ENCODE measurements at places on chromosomes 5 and 9.

- no peak for DNase-seq
These were observed 209.0 kb downstream of the TTLL11 start for GRCh38 chr9:121884057-121884541.

GRCh38 chr5:79183011-79183410 lies 52.9 kb upstream of the JMY start:
- DNase-seq, result no peak

DNA sequence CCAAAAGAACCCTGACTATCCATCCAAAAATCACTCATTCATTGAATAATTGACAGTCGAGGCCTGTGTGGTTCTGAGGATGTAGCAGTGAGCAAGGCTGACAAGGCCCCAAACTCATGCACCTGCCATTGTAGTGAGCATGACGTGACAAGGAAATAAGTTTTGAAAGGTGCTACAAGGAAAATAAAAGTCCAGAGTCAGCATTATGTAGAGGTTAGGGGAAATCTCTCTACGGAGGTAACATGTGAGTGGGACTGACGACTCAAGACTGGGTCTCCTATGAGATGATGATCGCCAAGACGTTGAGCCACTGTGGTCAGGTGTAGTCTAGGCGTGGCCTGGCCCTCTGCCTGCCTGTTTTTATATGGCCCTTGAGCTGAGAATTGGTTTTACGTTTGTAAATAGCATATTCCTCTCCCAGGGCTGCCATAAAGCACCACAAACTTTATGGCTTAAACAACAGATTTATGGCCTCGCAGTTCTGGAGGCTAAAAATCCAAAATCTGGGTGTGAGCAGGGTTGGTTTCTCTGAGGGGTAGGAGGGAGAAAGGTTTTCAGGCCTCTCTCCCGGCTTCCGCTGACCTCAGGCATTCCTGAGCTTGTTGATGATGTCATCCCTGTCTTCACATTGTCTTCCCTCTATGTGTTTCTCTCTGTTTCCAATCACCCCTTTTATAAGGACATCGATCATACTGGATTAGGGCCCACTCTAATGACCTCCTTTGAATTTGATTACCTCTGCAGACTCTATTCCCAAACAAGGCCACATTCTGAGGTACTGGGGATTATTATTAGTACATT lies 206.4 kb upstream of the EGFLAM start:
- DNase-seq, result no peak

DNA sequence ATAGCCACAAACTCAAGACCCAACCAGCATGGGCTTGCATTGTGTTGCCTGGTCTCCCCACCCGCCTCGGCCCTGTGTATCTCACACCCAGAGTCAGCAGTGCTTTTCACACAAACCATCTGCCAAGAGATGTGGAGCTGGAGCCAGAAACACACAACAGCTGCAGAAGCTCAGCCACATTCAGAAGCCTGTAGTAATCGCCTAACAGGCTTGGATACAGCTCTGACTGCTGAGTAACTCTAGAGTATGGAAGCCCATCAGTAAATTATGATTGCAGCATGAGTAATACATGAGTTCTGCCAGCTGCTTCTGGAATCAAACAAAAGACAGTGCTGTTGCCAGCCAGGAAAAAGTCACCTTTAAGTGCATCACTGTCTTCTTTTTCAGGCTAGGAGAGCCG lies 16.0 kb downstream of the TEK start:
- DNase-seq, result no peak

- DNase-seq, result no peak
These were observed 15.3 kb upstream of the GRXCR2 start for GRCh38 chr5:145887976-145888574.

GRCh38 chr9:9790216-9790872 lies 822.5 kb downstream of the PTPRD start:
- no peak for DNase-seq

- no peak for DNase-seq
These were observed 129.3 kb upstream of the LPCAT1 start for GRCh38 chr5:1652873-1653697.

DNA sequence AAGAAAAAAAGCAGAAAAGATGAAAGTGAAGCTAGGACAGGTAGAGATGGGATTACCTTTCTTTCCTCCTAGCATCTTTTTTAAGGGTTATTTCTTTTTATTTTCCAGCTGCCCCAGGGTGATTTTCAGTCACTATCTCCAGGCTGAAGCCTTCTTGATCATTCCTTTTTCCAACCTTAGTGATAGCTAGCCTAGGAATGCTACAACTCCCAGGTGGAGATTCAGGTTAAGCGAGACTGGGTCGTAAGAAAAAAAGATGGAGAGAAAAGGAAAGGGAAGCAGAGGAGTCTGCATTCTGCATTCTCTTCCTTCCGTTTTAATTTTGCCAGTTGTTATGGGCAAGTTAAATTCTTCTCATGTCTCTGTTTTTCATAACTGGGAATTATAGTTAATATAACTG lies 36.7 kb upstream of the RIC1 start:
- DNase-seq, result no peak

- no peak for DNase-seq
These were observed 4.9 kb upstream of the N4BP3 start for GRCh38 chr5:178108446-178108845.

- no peak for DNase-seq
These were observed 619.4 kb upstream of the KLF4 start for GRCh38 chr9:108108852-108109448.

Data from activated gamma-delta T cell (primary cell).